Stomach (tissue), 19 donors: ENCODE measurements at places on chromosomes 13 and 19.
A peak's percentile ranks its signal among the peaks of the same experiment; 100 is the strongest.

GRCh38 chr13:113327391-113327765 is 30.3 kb downstream of the LAMP1 start:
- no peaks in the 10 kb centered on the region for H3K27me3 ChIP-seq
- no peak overlapping the region for H3K27ac ChIP-seq
- DNase-seq, result no peak
- peaks cover 9% of the 10 kb centered on the region for H3K4me1 ChIP-seq

- no peak overlapping the region for H3K4me3 ChIP-seq
- no peak overlapping the region for H3K27ac ChIP-seq
- no peak for DNase-seq
- H3K36me3 ChIP-seq, result no peaks in the 10 kb centered on the region
- no peaks in the 10 kb centered on the region for H3K27me3 ChIP-seq
These were observed 3.1 kb downstream of the ADGRE1 start for GRCh38 chr19:6890401-6890913.

GRCh38 chr13:33146843-33147611 is 130.8 kb downstream of the KL start:
- H3K36me3 ChIP-seq, result no peaks in the 10 kb centered on the region
- H3K4me3 ChIP-seq, result no peak overlapping the region
- no peak overlapping the region for H3K27ac ChIP-seq
- H3K4me1 ChIP-seq, result peaks cover 7% of the 10 kb centered on the region

DNA sequence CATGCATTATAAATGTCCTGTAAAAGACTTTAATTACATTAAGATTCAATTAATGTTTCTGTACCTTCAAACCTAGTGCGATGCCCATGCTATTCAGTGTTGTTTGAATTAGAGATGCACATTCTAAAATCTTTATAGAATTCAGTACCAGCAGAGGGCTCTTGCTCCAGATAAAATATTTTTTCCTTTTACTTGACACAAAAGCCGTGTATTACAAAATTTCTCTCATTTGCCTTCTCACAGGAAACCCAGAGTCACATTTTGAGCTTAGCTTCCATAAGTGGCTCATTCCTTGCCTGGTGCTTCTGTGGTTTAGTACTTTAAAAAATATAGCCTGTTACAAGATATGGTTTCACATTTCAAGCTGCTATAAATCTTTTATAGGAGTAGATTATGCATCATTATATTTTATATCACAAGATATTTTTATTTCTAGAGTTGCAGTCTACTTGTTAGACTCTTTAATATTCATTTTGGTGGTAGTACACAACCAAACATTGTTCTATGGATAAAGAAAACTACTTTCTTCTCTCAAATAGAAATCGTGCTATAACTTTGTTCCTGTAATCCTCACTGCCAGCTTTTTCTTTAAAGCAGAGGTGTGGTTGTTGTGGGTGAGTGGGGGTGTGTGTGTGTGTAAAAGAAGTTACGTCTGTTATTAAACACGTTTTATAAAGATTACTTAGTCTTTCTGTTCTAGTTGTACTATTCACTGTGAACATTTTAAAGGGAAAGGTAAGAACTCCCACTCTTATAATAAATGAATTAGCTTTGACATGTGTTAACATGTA is 101.4 kb downstream of the RNF17 start:
- DNase-seq, result no peak
- no peaks in the 10 kb centered on the region for H3K36me3 ChIP-seq
- H3K27ac ChIP-seq, result no peak overlapping the region
- peaks cover 6% of the 10 kb centered on the region for H3K4me1 ChIP-seq
- H3K27me3 ChIP-seq, result no peaks in the 10 kb centered on the region
- no peak overlapping the region for H3K4me3 ChIP-seq

DNA sequence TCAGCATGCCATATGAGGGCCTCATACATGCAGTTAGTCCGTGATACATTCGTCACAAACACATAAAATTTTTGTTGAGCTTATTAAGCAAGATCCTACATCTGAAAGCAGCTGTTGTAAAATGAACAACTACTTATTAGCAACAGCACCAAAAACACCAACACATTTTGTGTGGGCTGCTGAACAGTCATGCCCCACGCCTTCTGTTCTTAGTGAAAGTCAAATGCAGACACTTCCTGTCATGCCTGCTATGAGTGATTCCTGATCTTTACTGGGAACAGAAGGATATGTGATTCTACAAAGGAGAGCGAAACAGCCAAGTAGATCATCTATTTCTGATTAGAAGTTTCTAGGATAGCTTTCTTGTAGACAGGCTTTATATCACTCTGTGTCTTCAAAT is 4.2 kb upstream of the B3GLCT start:
- peaks cover 8% of the 10 kb centered on the region for H3K4me1 ChIP-seq
- DNase-seq, result no peak
- H3K27ac ChIP-seq, result no peak overlapping the region
- no peak overlapping the region for H3K4me3 ChIP-seq
- no peaks in the 10 kb centered on the region for H3K36me3 ChIP-seq

DNA sequence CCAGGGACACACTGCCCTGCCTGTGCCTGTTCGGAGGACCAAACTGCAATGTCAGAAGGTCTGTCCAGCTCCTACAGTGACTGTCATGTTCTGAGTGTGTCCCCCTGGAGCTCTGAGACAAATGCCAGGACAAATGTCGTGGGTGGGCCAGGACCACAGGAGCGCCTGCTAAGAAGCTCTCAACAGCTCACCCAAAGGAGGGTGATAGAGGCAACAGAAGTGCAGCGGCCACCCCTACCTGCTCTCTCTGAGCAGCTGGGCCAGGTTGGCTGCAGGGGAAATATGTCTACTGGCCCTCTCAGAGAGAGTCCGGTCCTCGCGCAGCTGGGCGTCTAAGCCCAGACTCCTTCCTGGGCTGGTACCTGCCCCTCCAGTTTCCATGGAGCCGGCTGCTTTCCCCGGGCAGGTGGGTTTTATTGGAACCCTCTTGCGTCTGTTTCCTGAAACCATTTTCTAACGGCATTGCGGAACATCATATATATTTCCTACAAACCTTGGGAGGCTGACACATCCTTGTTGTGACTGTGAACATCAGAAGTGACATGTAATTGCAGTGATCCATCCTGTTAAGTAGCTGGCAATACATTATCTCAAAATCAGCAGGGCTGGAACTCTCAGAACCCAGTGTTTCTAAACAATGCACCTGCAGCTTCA is 78.1 kb downstream of the CHST8 start:
- no peaks in the 10 kb centered on the region for H3K36me3 ChIP-seq
- no peaks in the 10 kb centered on the region for H3K4me1 ChIP-seq
- no peak overlapping the region for H3K4me3 ChIP-seq

- H3K27ac ChIP-seq, result no peak overlapping the region
- H3K4me1 ChIP-seq, result peaks cover 10% of the 10 kb centered on the region
- no peak overlapping the region for H3K4me3 ChIP-seq
- DNase-seq, result no peak
- no peaks in the 10 kb centered on the region for H3K36me3 ChIP-seq
These were observed 328.9 kb downstream of the SHISA2 start for GRCh38 chr13:25722893-25723292.

GRCh38 chr13:26320766-26321165 is 66.8 kb downstream of the CDK8 start:
- DNase-seq, result no peak
- no peaks in the 10 kb centered on the region for H3K36me3 ChIP-seq
- no peak overlapping the region for H3K27ac ChIP-seq
- H3K4me1 ChIP-seq, result peaks cover 20% of the 10 kb centered on the region

DNA sequence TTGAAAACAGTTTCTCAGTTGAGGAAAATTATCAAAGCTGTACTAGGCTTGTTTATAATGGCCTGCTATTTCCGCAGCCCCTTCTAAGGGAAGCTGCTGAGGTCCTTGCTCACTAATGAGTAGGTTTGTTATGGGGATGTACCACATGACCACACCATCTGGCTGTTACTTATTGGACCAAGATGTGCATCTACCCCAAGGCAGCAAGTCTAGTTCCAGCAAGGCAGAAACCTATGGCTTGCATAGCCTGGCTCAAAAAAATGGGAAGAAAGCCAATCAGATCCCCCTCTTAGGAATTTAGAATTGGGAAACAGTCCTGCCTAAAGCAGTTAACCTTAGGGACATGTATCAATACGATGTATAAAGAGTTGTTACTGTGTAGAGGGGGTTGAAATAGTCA is 186.5 kb upstream of the SPRY2 start:
- H3K27ac ChIP-seq, result no peak overlapping the region
- H3K4me3 ChIP-seq, result no peak overlapping the region
- no peaks in the 10 kb centered on the region for H3K27me3 ChIP-seq
- H3K4me1 ChIP-seq, result no peaks in the 10 kb centered on the region
- H3K36me3 ChIP-seq, result no peaks in the 10 kb centered on the region

- H3K4me3 ChIP-seq, result no peak overlapping the region
- no peaks in the 10 kb centered on the region for H3K27me3 ChIP-seq
- no peak overlapping the region for H3K27ac ChIP-seq
- H3K36me3 ChIP-seq, result peaks cover 80% of the 10 kb centered on the region
- DNase-seq, result no peak
These were observed 19.2 kb downstream of the NAXD start for GRCh38 chr13:110634558-110634957.

GRCh38 chr13:98308086-98308911 is 131.2 kb upstream of the RNF113B start:
- H3K4me1 ChIP-seq, result peaks cover 65% of the 10 kb centered on the region
- DNase-seq, result no peak
- H3K4me3 ChIP-seq, result no peak overlapping the region

- no peak for DNase-seq
- no peaks in the 10 kb centered on the region for H3K4me1 ChIP-seq
- no peaks in the 10 kb centered on the region for H3K36me3 ChIP-seq
- no peak overlapping the region for H3K27ac ChIP-seq
These were observed 248.8 kb upstream of the KLHL1 start for GRCh38 chr13:70357031-70357430.

- peaks cover 7% of the 10 kb centered on the region for H3K4me1 ChIP-seq
- H3K27me3 ChIP-seq, result peaks cover 14% of the 10 kb centered on the region
- H3K4me3 ChIP-seq, result no peak overlapping the region
- no peak for DNase-seq
These were observed 21.4 kb downstream of the ACOD1 start for GRCh38 chr13:76969488-76970365.

DNA sequence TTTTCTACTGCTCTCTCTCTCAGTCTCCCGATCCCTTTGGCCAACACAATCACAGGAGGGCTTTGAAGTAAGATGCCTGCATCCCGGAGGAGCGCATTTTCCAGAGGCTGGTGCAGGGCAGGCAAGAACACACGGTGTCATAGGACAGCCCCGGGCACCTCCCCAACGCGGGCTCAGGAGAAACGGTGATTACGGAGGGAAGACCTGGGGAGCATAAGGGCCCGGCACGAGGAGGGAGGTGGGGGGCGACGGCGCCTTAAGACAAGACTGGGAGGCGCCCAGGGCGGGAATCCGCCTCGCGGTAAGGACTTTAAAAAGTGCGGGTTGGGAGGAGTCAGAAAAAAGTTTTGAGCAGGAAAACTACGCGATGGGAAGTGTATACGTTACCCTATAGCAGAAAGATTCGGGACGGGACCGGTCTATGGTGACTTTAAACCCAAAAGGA is 18.7 kb upstream of the ZNF888 start:
- no peaks in the 10 kb centered on the region for H3K27me3 ChIP-seq
- H3K4me3 ChIP-seq, result peak overlapping the region; percentile 80
- H3K27ac ChIP-seq, result peak overlapping the region; percentile 93
- peaks cover 7% of the 10 kb centered on the region for H3K36me3 ChIP-seq
- DNase-seq, result peak; percentile 35

- H3K27ac ChIP-seq, result no peak overlapping the region
- H3K4me1 ChIP-seq, result no peaks in the 10 kb centered on the region
- DNase-seq, result no peak
- peaks cover 100% of the 10 kb centered on the region for H3K36me3 ChIP-seq
- no peak overlapping the region for H3K4me3 ChIP-seq
- no peaks in the 10 kb centered on the region for H3K27me3 ChIP-seq
These were observed 10.7 kb downstream of the NUCB1 start for GRCh38 chr19:48910803-48911202.

DNA sequence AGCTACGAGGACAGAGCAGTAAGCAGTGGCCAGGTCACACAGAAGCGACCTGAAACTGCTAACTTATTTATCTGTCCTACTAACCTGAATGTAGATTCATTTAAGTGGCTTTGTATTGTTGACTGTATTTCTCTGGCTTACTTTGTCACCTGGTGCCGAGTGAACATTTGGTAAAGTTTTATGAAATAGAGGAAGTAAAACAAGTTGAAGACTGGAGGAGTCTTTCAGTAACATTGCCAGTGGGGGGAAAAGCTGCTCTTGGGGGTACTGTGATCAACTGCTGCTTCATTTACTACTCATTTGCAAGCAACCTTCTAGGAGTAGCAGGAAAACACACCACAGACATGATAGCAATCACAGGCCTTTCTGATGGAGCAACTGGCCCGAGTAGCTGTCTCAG is 615.0 kb downstream of the FGF9 start:
- no peaks in the 10 kb centered on the region for H3K27me3 ChIP-seq
- no peak overlapping the region for H3K4me3 ChIP-seq
- no peaks in the 10 kb centered on the region for H3K36me3 ChIP-seq
- DNase-seq, result no peak

DNA sequence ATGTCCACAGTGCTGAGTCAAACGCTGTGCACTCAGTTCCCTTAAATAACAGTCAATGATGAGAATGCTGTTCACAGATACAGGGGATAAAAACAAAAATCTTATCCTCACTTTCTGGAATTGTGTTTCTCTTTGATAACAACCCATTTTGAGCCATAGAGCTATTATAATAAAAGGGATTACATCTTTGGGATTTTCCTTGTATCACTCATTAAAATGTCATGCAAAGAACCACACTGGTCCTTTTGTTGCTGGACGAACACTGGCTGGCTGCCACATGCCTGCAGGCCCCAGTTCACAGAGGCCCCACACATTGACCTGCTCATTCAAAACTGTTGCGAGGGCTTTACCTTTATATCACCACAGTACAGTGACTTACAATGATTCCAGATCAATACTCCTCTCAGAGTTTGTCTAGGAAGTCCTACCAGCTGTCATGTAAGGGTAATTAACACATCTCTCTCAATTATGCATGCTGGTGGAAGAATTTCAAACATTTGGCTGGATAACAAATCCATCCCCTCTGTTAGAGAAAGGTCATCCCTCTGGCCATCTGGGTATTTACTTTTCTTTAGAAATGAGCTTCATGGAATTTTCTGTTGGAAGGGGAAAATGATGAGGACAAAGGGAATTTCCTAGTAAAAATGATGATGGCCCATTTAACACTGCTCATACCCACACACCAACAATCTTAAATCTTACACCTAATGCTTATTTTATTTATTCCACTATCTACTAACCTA is 85.9 kb downstream of the MBNL2 start:
- peak; percentile 62 for DNase-seq
- H3K27ac ChIP-seq, result no peak overlapping the region
- no peaks in the 10 kb centered on the region for H3K27me3 ChIP-seq

DNA sequence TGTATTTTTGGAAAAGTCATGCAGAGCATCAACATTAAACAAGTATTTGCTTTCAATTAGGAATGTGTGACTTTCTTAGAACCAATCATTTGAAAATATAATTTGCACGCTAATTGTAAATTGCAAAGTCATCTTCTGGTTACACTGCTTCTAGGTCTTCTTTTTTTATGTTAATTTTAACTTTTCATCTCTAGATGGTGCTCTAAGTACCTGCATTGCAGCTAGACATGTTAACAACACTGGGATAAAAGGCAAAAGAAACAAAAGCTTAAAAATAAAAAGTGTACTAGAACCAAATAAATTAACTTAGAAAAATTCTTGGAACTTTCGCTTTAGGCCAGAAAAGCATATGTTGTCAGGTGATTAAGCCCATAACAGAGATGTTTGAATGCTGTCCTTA is 2758.2 kb downstream of the PCDH9 start:
- H3K36me3 ChIP-seq, result no peaks in the 10 kb centered on the region
- H3K27me3 ChIP-seq, result no peaks in the 10 kb centered on the region
- DNase-seq, result peak; percentile 38
- no peak overlapping the region for H3K4me3 ChIP-seq
